NCI-H2171 (cell line): ENCODE measurements at places on chromosomes 16 and 17.

DNA sequence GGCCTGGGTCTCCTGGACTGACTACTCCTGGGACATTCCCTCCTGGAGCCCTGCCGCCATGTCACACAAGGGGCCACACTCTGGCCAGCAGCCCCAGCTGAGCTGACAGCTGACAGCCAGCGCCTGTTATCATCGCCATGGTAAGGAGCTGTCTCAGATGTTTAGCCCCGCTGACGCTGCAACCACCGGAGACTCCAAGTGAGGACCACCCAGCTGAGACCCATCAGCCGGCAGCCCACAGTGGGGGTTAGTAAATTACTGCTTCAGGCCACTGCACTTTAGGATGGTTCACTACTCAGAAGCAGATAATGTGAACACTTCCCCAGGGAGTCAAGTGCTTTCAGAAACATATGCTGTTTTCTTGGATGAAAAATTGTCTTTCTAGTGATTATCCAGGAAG, 14.6 kb upstream of the SPHK1 start:
- DNase-seq, result peak; percentile 57

GRCh38 chr17:50653738-50654137, 19.1 kb downstream of the ABCC3 start:
- no peak for DNase-seq

- peak; percentile 20 for DNase-seq
These were observed 50.0 kb downstream of the DNAH2 start for GRCh38 chr17:7767405-7768021.

- DNase-seq, result no peak
These were observed 636 bp downstream of the WWOX start for GRCh38 chr16:78100112-78100467.

GRCh38 chr16:27267037-27267677, 1.4 kb downstream of the NSMCE1 start:
- no peak for DNase-seq

GRCh38 chr16:13098536-13098935, 197.1 kb downstream of the SHISA9 start:
- DNase-seq, result no peak

- DNase-seq, result no peak
These were observed 273.1 kb downstream of the PHKB start for GRCh38 chr16:47734081-47734857.

GRCh38 chr17:41773190-41773588, 13.3 kb downstream of the JUP start:
- DNase-seq, result peak; percentile 70

DNA sequence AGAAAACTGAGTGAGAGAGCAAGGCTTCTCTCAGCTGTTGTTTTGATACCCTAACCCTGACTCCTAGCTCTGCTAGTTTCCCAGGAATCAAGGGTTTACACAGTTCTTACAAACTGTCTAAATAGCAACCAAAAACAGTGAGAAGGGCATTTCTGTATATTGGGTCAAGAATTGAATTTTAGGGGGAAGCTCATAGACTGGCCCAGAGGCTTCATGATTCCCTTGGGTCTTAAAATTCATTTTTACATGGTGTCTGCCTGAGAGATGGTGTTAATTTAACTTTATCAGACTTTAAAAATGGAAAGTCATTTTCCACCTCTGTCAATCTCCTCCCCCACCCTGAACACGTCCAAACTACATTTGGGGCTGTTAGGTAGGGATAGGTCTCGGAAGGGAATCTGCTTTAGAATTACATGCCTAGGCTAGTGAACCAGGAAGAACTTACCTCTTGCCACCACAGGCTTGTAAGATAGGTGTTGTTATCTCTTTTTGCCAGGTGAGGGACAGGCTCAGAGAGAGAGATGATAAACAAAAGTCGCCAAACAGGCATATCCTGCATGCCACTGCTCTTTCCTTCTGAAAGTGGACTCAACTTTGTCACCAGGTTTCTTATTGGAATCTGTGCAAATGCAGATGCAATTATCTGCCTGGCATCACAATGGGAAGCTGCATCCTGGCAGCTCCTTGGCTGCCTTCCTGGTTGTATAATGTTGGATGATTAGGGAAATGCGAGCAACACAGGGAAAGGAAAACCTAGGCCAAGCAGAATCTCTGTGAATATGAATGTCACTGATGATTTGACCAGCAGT, 3.1 kb downstream of the PHAF1 start:
- DNase-seq, result no peak

DNA sequence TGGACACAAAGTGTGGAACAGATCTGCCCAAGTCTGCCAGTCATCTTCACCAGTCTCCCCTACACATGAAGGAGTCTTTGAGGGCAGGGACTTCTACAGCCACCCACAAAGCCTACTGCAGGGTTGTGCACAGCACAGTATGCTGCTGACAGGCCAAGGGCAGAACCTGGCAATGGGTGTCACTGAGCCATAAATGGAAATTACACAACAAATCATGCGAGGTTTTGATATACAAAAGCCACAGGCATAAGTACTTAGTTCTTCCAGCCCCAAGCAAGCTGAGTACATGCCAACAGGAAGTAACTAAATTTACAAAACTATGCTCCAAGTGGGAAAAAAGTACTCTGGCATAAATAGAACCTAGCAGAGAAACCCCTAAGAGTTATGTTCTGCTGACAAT, 7.8 kb upstream of the PSMC3IP start:
- no peak for DNase-seq

- no peak for DNase-seq
These were observed 49.0 kb upstream of the HLF start for GRCh38 chr17:55215711-55216110.

DNA sequence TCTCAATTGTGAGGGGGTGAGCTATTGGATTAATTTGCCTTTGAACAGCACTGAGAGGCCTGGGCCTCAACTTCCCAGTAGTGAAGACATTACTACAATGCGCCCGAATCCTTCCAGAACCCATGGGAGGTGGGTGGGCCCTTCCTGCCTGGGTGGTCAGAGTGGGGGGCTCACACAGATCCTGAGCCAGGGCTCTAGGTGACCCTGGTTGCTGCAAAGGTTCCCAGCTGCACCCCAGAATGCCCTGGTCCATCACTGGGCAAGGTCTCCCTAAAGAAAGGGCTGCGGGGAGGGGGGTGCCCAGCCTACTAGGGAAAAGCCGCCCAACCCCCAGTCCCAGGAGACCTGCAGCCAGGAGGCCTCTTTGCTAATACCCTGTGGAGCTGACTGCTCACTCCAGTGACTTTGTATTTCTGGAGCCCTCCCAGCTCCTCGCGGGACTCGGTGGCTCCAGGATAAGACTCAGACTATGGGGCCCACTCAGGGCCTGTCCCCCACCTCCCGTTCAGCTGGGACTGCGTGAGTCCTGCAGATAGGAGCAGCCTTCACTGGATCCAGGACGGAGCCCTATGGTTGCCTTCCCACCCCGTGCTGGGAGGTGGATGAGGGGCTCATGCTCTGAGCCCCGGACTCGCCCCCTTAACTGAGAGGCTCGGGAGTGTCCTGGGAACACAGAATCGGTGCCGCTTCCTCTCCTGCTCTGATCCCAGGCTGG, 40.2 kb downstream of the SLC7A5 start:
- peak; percentile 24 for DNase-seq

DNA sequence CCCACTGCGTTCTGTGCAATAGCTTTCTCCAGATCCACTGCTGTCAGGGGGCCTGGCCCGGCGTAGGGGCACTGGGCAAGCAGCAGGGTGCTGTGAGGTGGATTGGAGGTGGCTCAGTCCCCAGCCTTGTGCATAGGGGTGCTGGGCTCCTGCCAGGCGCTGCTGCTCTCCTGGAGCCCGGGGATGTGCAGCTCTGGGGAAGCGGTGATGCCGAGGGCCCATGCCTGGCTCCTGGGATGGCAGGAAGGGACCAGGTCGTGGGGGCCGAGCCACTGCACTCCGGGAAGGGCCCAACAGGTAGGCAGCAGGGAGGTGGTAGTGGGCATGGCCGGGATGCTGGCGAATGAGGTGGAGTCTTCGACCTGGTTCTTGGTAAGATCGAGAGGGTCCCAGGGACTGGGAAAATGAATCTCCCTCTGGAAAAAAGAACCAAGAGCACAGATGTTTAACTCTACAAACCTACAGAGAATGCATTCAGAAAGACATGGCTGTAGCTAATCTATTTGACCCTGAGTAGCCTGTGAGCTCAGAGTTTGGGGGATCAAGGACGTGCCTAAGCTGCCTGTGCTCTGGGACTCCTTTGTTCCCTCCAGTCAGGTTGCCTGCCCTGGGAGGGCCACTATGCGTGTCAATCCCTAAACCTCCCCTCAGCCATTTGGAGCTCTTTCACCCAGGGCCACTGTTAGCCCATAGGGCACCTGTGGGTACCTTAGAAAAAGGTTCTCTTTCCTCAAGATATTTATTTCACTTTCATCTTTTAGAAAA, 6.6 kb upstream of the SUPT4H1 start:
- DNase-seq, result no peak

GRCh38 chr17:7323731-7324437, 5.3 kb downstream of the NEURL4 start:
- DNase-seq, result no peak

DNA sequence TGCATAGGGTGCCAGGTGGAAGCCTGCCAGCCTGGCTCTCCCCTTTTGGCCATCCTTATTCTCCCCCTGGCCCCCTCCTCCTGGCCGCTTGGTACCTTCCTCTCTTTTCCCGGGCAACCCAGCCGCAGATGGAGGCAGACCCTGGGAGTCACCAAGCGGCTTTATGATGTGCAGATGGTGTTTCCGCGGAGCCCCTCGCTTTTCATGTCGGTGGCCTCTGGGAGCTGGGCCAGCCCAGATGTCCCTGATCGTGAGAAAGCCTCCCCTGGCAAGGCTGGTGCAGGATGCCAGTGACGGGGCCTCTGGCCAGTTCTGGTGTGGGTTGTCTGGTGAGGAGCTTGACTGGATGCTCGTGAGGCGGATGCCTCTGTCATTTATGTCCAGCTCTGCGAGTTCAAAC, 18.0 kb upstream of the BRD7 start:
- peak; percentile 90 for DNase-seq

GRCh38 chr16:11624205-11624604, 37.5 kb upstream of the LITAF start:
- DNase-seq, result no peak

DNA sequence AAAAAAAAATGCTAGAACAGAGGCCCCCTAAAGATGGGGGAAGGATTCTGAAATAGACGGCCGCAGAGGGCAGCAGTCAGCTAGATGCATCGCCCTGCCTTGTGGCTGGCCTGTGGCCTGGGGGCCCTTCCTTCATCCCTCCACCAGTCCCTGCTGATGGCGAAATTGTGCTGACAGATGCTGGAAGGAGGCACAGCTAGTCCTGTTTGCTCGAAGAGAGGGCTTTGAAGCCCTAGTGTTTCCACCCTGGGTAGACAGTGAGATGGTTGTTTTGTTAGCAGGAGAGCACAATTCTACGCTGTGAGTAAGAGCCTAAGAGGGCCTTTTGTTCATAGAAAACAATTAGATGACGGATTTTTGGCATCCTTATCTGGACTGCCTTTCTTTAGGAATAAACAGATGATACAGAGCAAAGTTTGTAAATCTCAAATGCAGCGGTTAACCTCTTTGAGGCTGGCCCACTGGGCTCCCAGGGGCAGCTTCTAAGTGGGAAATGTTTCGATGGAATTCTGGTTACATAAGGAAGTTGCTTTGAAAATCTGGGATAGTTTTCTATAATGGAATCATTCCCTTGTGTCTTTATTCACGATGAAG, 23.0 kb downstream of the VPS35L start:
- no peak for DNase-seq

- no peak for DNase-seq
These were observed 96.2 kb downstream of the PRKCA start for GRCh38 chr17:66398617-66399016.

- DNase-seq, result no peak
These were observed 415 bp downstream of the ABCA5 start for GRCh38 chr17:69326377-69327059.

- DNase-seq, result no peak
These were observed 153.8 kb downstream of the SNX11 start for GRCh38 chr17:48261297-48261880.

DNA sequence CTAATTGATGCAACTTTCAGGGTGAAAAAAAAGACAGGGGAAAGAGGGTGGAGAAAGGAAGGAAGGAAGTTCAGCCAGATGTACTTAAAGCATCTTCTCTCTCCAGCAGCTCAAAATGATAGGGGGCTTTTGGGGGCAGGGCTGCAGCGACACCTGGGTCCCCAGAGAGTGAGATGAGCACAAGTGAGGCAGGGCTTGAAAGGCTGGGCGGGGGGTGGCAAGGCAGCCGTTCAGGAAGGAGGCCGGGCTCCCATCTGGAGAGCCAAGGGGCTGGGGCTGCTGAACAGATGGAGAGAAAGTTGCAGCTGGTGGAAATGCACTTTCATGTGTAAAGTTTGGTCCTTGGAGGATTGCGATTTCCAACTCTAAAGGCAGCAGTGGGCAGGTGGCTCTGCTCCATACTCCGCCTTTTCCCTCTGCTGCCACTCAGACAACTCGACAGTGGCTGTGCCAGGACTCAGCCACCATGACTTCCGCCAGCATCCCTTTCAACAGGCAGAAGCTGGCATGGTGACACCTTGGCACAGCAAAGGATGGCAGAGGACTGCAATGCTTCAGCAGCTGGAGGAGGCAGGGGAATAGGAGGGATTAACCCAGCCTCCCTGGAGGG, 7.7 kb downstream of the SLC35B1 start:
- peak; percentile 94 for DNase-seq

- DNase-seq, result no peak
These were observed 163.3 kb downstream of the HS3ST2 start for GRCh38 chr16:22977294-22977697.

DNA sequence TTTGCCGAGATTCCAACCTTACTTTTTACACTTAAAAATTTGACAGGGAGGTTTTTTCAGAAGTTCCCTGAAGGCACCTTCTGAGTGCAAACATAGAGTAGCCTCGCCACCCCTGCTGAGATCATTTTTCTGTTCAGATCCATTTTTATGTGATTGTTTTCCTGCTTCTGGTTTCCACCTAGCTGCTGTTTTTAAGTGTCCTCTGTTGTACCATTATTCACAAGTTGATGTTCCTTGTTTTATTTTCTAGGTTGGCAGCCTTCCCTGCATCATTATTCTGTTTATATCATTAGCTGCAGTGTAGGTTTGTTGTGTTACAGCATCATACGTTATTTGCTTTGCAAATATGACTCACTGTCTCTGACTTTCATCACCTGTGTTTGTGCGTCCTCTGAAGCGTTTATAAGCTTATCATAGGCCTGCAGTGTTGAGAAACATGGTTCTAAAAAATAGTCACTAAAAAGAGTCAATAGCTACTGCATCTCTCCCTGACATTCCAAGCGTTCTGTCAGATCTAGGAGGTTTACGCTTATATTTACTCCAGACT, 116.9 kb upstream of the CLEC3A start:
- no peak for DNase-seq

- no peak for DNase-seq
These were observed 27.3 kb downstream of the SRCIN1 start for GRCh38 chr17:38578229-38579082.

DNA sequence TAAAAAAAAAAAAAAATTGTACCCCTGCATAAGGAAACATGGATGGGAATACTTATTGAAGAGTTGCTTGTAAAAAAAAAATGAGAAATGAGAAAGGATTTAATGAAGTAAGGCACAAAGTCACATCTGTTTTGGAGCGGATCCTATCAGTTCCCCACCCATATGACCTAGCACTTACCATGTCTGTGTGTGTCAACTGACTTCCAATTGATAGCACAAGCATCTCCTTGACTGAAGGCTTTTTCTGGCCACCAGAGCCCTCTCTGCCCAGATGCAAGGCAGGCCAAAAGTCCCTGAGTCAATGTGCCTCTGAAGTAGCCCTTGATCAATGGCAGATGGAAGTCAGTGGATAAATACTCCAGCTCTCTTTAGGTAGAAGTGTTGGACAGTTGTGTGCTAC, 13.4 kb upstream of the NLK start:
- DNase-seq, result no peak

GRCh38 chr16:56269811-56270684, 78.8 kb downstream of the GNAO1 start:
- DNase-seq, result no peak
